ENCODE measurements at places on chromosomes 3 and 15. TPM values are rescaled to one million over a fixed set of nuclear protein-coding genes. Genes with fewer than 3 reads are reported as not detected.

The GTPBP8 gene
- 16.4 TPM for total RNA-seq

The CHRFAM7A gene
- total RNA-seq: 7.4 TPM

The TNFSF10 gene
- 0.20 TPM for total RNA-seq

The TM6SF1 gene
- total RNA-seq: not detected

The HEG1 gene
- total RNA-seq: 2.6 TPM

DNA sequence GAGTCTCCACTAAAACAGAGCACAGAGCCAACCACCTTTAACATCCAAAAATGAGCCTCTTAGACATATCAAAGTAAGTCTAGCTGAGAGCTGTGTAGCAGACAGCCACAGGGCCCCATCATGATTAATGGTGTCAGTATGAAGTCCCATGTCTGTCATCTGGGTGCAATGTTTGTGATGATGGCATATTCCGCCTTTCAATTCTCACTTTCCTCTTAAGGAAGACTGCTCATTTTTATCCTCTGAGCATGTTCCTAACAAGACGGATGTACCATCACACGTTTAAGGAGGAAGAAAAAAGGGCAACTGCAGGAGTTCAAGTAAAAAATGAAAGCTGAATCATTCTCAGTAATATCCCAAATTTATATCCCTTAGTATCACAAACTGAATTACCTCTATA, 85.8 kb upstream of the KCNMB2 start:
- H3K27me3 ChIP-seq: no peaks in the 10 kb centered on the region
- H3K4me1 ChIP-seq: no peaks in the 10 kb centered on the region
- H3K36me3 ChIP-seq: no peaks in the 10 kb centered on the region
- DNase-seq: no peak
- H3K27ac ChIP-seq: no peak overlapping the region

DNA sequence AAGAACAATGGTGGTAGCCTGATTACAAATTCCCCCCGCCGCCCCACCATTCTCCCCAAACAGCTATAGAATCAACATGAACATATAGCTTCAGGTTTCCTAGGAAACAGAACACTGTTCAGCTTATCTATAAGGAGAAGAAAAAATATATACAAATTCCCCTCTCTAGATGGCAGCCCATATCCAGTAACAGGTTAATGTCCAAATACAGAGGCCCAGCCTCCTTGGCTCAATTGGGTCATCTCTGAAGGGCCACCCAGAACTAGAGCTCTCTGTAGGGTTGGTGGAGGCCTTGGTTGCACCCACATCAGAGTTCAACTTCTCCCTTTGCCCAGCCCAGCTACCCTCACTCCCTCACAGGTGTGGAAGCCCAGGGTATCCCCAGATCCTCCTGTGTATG, 91.5 kb upstream of the ADAMTS17 start:
- no peak overlapping the region for H3K27ac ChIP-seq
- no peak overlapping the region for H3K4me3 ChIP-seq
- no peaks in the 10 kb centered on the region for H3K4me1 ChIP-seq
- H3K36me3 ChIP-seq: no peaks in the 10 kb centered on the region
- DNase-seq: no peak

- no peaks in the 10 kb centered on the region for H3K36me3 ChIP-seq
- H3K27ac ChIP-seq: no peak overlapping the region
- H3K27me3 ChIP-seq: peaks cover 4% of the 10 kb centered on the region
These were observed 245.4 kb downstream of the ERC2 start for GRCh38 chr3:56222866-56223265.

DNA sequence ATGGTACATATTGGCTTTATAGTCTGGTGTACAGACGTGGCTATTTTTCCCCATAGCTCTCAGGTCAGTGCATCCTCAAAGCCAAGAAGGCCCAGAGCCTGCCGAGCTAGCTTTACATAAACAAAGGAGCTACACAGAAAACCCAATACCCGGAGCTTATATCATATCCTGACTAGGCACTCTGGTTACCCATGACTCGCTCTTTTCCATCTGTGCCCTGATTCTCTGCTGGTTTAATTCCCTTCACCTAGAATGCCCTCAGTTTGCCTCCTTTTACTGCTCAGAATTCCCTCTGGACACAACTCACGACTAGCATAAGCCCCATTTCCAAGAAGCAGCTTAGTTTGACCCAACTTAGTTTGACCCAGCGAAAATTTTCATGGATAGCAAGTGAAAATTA, 110.8 kb downstream of the TIGIT start:
- DNase-seq: peak; percentile 75
- H3K36me3 ChIP-seq: no peaks in the 10 kb centered on the region
- peaks cover 84% of the 10 kb centered on the region for H3K4me1 ChIP-seq
- peak overlapping the region; percentile 38 for H3K27ac ChIP-seq

GRCh38 chr3:39446444-39446843, 21.0 kb upstream of the MOBP start:
- H3K4me3 ChIP-seq: no peak overlapping the region
- 0 out of 2 replicates have a peak, but pooled peaks cover 2% of the 10 kb centered on the region for H3K4me1 ChIP-seq
- H3K36me3 ChIP-seq: no peaks in the 10 kb centered on the region
- H3K27me3 ChIP-seq: no peaks in the 10 kb centered on the region
- no peak for DNase-seq

Data from HCT116 (cell line).